Activated CD8-positive, alpha-beta memory T cell treated with anti-CD3 and anti-CD28 coated beads for 1 hour (primary cell): ENCODE measurements at places on chromosomes 1 and 21.

DNA sequence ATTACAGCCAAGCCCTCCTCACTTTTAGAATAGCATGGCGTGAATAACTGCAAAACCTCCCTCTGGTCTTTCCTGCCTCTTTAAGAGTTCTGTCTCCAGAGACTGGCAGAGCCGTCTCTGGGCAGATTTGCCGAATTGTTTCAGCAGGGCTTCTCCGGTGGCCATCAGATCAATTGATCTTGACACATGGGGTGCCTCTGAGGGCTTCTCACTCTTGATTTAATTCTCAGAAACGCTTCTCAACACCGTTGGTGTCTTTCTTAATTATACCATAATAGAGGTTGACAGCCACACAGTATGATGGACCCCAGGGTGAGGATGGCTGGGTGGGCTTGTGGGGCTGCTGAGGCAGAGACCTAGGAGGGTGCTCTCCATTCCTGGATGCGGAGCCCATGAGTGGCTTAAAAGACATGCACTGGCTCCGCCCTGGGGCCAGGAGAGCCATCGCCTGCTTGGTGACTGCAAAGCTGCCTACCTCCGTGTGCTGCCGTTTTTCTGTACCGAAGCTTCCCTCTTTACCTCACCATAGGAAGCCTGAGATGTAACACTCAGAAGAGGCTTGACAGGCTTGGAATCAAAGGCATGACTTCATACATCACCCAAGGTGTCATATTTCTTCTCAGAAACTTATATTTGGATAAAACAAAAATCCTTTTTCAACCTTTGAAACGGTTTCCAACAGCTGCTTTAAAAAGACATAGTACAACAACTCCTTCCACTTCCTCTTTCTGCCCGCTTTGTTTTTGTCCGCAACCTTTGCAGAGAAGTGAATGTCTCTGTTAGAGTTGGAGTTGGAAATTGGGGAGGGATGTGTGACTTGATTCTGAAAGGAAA lies 82.9 kb downstream of the GALNT2 start:
- no peak for DNase-seq

DNA sequence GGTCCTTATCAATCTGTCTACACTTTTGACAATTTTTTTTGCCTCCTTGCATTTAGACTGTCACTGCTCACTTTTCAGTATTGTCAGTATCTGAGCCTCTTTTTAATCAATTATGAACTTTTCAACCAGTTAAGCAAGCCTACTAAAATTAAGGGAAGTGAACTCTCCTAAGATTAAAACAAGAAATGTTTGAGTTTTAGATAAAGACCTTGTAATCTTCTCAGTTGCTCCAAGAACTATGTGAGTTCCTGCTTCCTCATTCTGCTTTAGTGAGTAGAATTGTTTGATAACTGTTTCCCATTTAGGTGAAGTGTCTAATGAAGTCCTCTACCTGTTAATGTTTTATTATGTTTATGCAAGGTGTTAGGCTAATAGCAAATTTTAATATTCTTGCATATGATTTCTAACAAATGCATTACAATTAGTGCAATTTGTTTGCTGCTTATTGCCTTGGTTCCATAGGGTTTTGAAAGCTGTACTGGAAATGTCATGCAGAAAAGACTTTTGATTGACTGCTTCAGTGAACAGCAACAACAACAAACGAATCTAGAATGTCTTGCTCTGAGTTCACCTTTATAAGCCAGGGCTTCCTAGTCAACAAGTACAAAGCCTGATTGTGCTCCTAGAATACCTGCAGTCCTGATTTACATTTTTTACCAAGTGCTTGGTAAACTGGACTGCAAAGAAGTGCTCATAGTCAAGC lies 40.9 kb downstream of the PLA2G4A start:
- DNase-seq = no peak

- no peak for DNase-seq
Measured at GRCh38 chr1:175678471-175678870, 64.9 kb downstream of the TNR start.

DNA sequence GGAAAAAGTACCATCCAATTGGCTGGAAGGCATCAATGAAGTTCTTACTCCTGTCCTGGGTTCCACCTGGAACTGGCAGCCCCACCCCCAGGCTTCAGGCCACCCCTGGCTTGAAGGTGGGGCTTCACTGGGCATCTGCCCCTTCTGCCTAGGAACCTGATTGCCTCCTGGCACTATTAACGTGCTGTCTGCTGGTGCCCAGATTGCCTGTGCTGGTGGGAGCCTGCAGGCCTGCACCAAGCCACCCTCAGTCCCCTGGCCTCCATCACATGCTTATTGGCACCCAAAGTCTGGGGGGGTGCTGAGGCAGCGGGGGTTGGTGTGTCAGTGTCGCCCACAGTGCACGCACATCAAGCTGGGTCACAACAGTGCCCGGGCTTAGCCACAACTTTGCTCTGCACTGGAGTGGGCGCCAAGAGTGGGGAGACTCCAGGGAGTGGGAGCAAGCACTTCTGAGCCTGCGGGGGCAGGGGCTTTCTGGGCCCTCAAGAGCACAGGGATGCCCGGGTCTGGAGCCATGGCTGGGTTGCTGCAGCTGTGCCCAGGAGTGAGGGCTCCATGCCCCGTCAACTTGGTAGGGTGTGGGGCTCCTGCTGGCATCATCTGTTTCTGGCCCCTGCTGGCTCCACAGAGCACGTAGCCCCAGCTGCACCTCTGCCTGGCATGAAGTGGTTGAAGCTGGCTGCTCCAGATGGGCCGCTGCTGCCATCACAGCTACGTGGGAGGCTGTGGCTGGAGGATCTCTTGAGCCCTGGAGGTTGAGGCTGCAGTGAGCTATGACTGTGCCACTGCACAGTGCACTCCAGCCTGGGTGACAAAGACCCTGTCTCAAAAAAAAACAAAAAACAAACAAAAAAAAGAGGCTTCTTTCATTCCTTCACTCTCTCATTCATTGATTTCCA lies 4.1 kb upstream of the LSM10 start:
- no peak for DNase-seq

DNA sequence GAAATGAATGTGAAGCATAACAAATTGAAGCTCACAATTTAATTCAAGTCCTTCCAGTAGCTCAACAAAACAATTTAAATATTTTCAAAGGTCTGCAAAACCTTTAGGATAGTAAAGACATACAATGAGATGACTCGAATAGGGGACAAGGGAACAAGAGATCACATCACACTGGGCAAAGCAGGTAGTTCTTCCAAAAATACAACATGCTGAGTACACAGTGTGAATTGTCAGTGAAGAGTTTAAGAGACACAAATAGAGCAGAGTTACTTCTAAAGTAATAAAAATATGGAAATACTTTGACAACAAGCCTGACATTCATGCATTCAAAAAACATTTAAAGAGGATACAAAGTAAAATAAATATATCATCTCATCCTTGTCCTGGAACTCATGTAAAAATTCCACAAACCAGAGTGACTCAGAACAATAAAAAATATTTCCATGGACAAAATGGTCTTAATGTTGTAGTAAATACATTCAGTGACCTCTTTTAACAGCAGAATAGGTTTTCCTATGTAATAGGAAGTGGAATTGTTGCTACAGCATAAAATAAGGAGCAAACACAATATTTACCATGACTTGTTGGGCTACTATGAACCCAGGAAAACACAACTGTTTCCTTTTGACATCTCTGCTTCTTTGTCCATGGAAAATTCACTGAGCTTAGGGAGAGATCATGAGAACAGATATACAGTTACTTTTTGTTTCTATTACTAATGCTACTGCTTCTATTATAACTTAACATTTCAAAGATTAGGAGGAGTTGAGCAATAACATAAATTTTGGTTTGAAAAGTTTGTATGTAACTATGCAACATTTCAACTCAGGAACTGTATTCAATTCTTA lies 83.7 kb upstream of the BCL10 start:
- no peak for DNase-seq

DNA sequence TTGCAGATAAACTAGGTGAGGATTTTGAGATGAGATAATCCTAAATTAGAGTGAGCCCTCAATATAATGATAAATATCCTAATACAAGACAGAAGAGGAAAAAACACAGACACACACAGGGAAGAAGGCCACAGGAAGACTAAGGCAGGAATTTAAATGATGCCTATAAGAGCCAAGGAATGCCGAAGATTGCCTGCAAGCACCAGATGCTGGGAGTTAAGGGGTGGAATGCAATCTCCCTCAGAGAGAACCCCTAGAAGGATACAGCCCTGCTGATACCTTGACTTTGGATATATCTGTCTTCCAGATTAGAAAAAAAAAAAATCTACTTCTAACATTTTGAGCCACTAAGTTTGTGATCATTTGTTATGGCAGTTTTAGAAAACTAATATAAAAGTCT lies 299.7 kb upstream of the PRMT6 start:
- DNase-seq = no peak

DNA sequence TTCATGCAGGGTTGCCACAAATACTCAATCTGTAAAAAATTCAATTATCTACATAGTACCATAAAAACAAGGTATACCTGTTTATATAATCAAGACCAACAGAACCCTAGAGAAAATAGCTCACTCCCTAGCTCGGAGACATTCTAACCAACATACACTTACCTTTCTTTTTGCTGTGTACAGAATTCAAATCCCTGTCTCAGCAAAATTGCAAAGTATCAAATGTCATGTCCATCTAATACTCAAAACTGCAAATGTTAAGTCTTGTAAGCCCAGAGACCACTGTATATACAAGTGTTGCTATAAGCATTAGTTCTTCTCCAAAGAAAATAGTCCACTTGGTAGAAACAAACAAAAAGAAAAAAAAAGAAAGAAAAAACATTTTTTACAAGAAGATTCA lies 16.2 kb upstream of the SELE start:
- DNase-seq = no peak
